Pulmonary artery endothelial cell (primary cell): ENCODE measurements at places on chromosomes 6 and 20. TPM values are rescaled to one million over a fixed set of nuclear protein-coding genes. Genes with fewer than 3 reads are reported as not detected.
A peak's percentile ranks its signal among the peaks of the same experiment; 100 is the strongest.

DNA sequence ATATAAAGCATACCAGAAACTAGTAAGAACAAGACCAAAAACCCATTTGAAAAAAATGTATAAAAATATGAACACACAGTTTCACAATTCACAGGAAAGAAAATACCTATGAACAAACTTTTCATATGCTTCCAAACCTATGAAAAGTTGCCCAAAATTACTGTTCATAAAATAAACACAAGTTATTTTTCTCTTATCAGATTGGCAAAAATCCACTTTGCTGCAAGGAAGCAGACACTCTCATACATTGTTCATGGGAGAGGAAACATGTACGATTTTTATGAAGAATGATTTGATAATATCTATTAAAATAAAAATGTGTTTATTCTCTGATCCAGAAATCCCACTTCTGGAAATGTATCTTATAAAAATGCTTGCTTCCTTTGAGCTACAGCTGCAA is 40.0 kb upstream of the OCSTAMP start:
- no peak for DNase-seq

DNA sequence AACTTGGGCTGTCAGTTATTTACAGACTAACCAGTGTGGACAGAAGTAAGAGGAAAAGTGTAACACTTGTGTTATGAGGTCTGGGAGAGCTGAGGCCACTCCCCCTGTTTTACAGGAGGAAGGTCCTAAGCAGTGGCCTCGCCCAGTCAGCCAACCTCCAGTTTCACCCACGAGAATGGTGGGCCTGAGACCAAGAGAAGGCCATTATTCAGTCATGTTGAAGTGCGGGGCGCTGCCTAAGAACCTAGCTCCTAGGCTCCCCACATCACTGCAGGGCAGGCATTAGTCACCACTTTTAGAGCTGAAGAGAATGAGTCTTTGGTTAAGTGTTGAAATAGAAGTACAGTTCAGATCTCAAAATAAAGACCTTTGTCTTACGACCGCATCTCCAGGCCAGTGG is 27.9 kb downstream of the CDYL start:
- DNase-seq: no peak

Gene TUBE1
- total RNA-seq: 14.6 and 23.2 TPM in 2 replicates

Gene PAK5
- total RNA-seq: not detected in 2 replicates

Gene NKX2-4
- total RNA-seq: not detected in 2 replicates

Gene SLC17A9
- 9.4 and 15.4 TPM in 2 replicates for total RNA-seq

GRCh38 chr20:40702504-40702903 is 13.5 kb upstream of the MAFB start:
- no peak for DNase-seq

- peak; percentile 10 for DNase-seq
Observed at GRCh38 chr6:31345026-31345730, 11.8 kb downstream of the HLA-B start.

- DNase-seq: no peak
Observed at GRCh38 chr6:55448451-55448850, 121.2 kb downstream of the GFRAL start.

DNA sequence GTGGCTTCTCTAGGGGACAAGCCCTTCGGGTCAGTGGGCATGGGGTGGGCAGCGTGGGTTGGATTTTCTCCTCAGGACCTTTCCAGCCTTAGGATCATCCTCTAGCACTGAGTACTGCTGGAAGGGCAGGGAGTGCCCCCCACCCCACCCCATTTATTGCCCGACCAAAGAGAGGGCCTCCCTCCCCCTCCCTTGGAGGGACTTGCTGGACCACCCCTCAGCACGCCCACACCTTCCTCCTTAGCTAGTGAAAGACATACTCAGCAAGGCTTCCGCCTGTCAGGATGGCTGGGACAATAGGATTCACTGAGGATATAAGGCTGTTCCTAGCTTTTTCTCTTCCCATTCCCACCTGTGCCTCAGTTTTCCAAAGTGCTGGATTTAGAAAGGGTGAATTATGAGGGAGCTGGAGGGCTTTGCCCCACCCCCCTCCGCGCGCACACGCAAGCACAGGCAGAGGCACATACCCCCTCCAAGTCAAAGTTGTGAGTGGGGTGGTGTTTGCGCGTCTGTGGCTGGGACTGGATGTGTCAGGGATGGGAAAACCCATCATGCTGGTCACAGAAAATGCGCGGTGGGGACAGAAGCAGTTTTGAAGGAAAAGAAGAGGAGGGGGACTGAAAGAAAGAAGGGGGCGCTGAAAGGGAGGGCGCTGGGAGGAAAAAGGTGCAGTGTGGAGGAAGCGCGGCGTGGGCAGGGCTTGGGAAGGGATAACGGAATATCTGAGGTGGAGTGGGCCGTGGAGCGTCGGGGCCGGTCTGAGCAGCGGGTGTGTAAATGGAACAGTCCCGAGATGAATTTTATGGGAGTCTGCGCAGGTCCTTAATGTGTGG is 693 bp upstream of the SLC29A1 start:
- DNase-seq: no peak

- DNase-seq: no peak
Observed at GRCh38 chr6:87700397-87701343, 1.4 kb downstream of the AKIRIN2 start.

- DNase-seq: no peak
Observed at GRCh38 chr6:34475238-34475682, 9.4 kb downstream of the PACSIN1 start.

GRCh38 chr6:159099276-159099675 is 54.5 kb upstream of the TAGAP start:
- no peak for DNase-seq

GRCh38 chr6:33189625-33190448 is 2.4 kb downstream of the COL11A2 start:
- no peak for DNase-seq

Gene GNAS
- total RNA-seq: 316 and 352 TPM in 2 replicates

GRCh38 chr6:30966154-30966553 is 17.4 kb upstream of the MUC21 start:
- no peak for DNase-seq

- DNase-seq: no peak
Observed at GRCh38 chr6:142413111-142413510, 111.3 kb downstream of the ADGRG6 start.

DNA sequence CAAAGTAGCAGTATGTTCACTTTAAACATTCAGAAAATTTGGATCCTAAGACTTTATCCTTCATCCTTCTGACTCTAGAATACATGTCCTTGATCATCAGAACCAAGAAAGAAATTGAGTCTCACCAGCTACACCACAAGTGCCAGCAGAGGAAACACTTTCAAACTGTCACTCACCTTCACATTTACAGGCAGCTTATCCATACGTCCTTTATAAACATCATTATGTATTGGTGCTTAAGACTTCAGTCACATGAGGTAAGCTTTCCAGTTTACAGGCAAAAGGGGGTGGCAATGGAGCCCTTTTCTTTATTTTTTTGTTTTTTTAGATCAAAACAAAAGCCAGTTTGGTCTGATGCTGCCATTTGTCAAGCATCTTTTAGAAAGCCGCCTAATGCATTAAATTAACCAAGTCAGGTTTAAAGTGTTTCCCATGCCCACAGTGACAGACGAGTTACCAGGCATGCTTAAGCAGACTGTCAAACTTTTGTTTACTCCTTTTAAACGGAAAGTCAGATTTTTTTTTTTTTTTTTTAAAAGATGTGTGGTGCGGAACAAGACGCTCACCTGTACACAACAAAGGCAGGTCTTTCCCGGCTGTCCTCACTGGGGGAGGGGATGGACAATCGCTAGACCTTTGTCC is 952 bp upstream of the BRPF3 start:
- no peak for DNase-seq

Gene EDN3
- total RNA-seq: not detected in 2 replicates

Gene ABHD16B
- total RNA-seq: not detected in 2 replicates

Gene DNAH8
- 0.04 and 0.07 TPM in 2 replicates for total RNA-seq

- no peak for DNase-seq
Observed at GRCh38 chr6:145836772-145837171, 22.2 kb upstream of the FBXO30 start.

DNA sequence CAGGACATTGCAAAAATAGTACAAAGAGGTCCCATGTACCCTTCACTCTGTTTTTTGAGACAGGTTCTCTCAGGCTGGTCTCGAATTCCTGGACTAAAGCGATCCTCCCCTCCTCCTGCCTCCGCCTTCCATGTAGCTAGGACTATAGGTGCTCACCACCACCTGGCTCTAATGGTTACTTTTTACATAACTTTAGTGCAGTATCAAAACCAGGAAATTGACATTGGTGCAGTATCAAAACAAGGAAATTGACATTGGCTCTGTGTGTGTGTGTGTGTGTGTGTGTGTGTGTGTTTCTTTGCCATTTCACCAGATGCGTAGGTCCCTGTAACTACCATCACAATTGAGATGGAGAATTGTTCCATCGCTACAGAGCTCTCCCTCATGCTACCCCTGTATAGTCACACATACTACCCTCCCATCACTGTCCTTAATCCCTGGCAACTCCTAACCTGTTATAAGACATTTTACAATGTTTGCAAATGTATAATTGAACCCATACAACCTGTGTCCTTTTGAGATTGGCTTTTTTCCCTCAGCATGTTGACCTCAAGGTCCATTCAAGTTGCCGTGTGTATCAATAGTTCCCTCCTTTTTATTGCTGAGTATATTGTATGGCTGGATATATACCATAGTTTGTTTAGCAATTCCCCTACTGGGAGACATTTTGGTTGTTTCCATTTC is 28.3 kb upstream of the RIPOR2 start:
- DNase-seq: no peak

Gene ACOT13
- total RNA-seq: 6.7 and 7.9 TPM in 2 replicates

- DNase-seq: peak; percentile 4
Observed at GRCh38 chr6:149190224-149190831, 127.2 kb upstream of the TAB2 start.

DNA sequence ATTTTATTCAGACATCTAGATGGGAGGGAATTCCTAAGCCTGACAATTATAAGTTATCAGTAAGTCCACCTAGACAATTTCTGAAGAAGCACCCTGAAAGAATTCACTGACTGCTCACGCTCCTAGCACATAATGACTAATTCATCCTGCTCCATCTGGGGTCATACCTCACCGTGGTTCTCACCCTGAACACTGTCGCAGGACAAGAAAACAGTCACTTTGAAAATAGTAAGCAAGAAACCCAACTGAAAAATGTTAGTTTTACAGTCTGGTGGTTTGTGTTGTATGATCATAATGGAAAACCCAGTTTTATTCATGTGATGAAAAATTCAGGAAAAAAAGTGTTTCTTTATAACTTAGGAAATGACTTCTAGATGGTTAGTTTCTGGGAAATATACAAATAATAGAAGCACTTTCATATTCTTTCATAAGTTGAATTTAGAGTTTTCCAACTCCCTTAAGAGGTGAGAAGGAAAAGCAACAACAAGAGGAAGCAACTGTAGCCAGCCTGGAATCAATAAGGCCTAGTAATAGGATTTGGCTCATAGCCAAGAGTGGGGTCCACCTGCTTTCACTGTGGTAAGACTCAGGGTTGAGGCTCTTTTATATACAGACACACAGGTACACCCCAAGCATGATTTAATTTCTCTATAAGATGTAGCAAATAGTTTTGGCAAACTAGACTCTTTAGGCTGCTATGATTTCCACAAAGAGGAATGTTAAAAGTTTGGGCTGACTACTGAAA is 94.1 kb downstream of the HIVEP2 start:
- no peak for DNase-seq

DNA sequence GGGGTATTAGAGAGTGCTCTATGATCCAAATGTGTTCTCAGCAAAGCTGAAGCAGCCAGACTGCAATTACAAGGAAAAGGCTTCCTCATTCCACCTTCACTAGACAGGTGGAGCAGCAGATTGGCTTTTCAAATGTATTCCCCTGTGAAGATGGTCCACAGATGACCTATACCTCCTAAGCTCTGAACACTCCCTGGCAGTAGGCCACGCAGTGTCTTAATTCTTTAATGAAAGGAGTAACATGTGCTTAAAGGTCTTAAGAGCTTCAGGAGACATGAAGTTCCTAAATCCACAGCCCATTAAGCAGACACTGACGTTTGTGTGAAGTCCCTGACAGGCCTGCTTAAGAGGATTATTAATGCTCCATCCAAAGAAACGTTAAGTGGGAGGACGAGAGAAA is 138.9 kb upstream of the NUP153 start:
- no peak for DNase-seq

- no peak for DNase-seq
Observed at GRCh38 chr6:33981421-33981820, 164.5 kb downstream of the GRM4 start.

Gene C4B
- total RNA-seq: 0.66 and 1.0 TPM in 2 replicates

GRCh38 chr6:115838763-115839401 is 221.8 kb downstream of the FRK start:
- DNase-seq: no peak

DNA sequence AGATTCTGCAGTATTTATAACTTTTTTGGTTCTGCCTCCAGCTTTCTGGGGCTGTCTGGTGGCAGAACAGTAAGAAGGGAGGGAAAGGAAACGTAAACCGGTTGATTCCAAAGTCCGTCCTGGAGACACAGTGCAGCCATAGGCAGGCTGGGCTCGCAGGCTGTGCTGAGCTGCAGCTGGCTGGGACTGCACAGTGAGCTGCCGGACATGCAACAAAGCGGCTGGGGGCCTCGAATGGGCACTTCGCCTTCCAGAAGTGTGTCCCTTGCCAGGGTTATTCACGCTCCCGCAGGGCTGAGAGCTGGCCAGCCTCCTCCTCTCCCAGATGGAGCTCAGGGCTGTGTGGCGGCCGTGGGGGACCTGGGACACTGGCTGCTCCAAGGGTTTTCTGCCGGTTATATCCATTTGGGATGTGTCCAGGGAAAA is 78.1 kb upstream of the CD93 start:
- DNase-seq: no peak

Gene CDH26
- 0.07 and 0.14 TPM in 2 replicates for total RNA-seq

Gene BTNL2
- not detected in 2 replicates for total RNA-seq

DNA sequence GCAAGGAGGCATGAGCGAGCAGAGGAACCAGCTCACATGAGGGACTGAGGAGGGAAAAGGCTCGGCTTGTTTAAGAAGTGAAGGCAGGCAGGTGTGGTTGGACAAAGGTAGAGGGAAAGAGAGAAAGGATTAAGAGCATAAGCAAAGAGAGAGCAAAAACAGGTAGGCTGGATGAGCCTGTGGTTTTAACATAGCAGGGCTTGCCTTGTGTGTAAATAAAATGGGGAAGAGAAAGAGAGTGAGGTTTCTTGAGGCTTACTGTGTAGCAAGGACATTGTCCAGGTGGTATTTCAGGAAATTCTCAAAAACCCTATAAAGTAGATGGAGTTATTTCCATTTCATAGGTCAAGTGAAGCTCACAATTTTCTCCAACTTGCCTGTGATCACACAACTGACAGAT is 93.9 kb upstream of the HDAC2 start:
- no peak for DNase-seq
